ENCODE measurements at places on chromosomes 7 and 10. TPM values are rescaled to one million over a fixed set of nuclear protein-coding genes. Genes with fewer than 3 reads are reported as not detected.

The CYP17A1 gene
- not detected for total RNA-seq

The RBP3 gene
- not detected for total RNA-seq

The SEMA3E gene
- total RNA-seq: 1.9 TPM

DNA sequence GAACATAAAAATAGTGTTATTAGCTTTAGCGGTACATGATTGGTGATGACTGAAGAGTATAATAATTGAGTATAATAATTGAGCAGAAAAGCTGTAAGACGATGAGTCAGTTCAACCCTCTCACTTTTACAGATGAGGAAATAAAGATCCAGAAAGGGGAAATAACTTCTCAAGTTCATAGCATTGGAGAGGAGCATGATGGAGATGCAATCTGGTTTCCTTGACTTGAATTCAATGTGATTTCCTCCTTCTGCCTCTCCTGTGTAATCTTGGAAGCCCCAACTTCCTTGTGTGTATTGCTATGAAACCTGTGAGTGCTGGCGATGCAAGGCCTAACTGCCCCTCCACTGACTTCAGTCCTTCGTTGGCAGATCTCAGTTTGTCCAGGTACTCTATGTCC, 265.1 kb downstream of the LRMDA start:
- no peaks in the 10 kb centered on the region for H3K36me3 ChIP-seq
- no peak overlapping the region for H3K27ac ChIP-seq

DNA sequence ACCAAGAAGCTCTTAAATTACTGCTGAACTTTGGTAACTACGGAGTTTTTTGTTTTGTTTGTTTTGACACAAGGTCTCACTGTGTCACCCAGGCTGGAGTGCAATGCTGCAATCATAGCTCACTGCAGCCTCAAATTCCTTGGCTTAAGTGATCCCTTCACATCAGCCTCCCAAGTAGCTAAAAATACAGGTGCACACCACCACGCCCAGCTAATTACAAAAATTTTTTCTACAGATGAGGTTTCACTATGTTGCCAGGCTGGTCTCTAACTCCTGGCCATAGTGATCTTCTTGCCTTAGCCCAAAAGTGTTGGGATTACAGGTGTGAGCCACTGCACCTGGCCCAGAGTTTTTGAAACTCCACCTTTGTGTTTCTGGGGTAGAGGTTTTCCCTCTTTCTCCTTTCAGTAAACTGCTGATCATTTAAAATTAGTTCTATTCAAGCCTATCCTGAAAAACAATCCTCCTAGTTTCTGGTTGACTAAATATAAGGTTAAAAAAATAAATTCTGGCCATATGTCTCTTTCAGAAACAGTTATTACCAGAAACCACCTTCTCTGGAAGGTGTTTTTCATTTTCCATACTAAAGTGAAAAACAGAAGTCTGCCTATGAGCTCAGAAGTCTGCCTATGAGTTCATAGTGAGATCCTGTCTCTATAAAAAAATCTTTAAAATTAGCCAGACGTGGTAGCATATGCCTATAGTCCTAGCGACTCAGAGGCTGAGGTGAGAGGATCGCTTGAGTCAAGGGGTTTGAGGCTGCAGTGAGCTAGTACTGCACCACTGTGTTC, 63.9 kb downstream of the VOPP1 start:
- H3K27ac ChIP-seq: no peak overlapping the region
- H3K4me3 ChIP-seq: no peak overlapping the region
- no peak for DNase-seq

GRCh38 chr7:99422625-99423024, 13.9 kb downstream of the BUD31 start:
- no peak for DNase-seq
- H3K27me3 ChIP-seq: no peaks in the 10 kb centered on the region
- no peaks in the 10 kb centered on the region for H3K4me1 ChIP-seq
- no peak overlapping the region for H3K4me3 ChIP-seq
- H3K27ac ChIP-seq: no peak overlapping the region
